DMS53 (cell line): ENCODE measurements at places on chromosomes 16 and 17.

DNA sequence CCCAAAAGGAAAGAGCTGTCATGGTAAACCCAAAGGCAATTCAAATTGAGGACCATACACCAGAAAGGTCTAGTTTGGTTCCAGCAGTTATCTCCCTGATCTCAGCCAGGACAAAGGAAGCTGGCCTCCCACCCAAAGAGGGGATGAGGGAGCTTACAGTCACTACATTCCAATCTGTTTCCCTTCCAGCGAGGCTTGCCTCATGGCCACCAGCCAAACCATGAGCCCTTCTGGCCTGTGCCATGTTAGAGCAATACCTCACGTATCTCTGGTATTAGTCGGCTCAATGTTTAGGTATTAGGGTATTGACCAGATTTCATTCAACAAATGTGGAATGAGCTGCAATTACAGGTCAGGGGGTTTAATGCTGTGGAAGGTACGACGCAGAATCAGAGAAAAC lies 8.4 kb downstream of the NDUFAB1 start:
- no peak for DNase-seq

DNA sequence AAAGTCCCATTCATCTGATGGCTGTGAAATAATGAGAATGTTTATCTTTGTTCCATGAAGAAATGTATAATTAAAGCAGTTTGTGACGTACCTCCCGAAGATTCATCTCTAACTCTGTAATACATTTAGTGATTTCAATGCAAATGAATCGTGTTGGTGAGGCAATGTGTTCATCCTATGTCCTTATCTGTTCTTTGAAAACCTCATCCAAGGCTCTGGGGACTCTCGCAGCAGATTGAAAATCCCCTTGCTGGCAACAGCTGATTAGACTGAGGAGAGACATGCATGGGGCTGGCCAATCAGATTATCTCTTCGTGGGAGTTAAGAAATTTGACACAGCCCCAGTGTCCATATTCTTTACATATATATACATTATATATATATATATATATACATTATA lies 1095.4 kb upstream of the EEF2KMT start:
- no peak for DNase-seq

- DNase-seq, result no peak
Observed at GRCh38 chr16:48845261-48845660, 235.3 kb upstream of the N4BP1 start.

DNA sequence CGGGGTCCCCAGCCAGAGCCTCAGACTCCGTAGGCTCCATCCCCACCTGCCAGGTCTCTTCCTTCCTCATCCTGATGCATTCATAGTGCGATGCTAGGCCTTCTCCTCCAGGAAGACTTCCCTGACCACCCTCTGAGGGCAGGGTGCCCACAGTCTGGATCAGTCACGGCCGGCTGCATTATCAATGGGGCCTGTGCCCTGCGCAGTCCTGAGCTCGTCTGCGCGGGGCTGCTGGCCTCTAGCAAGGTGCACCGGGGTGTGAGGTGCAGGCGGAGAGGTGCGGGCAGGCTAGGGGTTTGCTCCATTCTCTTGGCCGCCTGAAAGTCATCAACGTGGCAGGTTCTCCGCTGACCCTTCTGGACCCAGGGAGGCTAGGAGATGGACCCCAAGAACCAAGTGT lies 56.9 kb upstream of the ACSF3 start:
- DNase-seq, result no peak
